ENCODE measurements at places on chromosomes 7 and 10.

DNA sequence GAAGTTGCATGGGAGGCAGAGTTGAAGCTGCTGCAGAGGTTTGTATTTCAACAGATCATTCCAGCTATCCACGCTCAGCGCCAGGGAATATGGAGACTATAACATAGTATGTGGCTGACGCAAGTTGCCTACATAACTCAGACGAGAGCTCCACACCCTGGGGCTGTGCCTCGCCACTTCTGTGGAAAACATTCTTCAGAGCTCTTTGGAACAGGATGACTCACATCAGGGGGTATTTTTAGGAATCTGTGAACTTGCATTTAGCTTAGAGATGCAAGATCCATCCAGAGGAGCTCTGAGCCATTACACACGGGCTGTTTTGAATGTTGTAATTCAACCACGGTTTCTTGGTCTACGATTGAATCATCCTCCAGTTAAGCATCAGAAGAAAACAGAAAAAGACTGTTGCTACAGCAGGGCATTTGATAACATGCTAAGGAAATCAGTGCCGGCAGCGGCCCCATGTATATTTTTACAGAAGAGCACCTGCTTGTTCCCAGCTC, 481.5 kb upstream of the AKR1E2 start:
- DNase-seq, result no peak

GRCh38 chr10:86786368-86786767, 29.9 kb downstream of the BMPR1A start:
- no peak for DNase-seq

GRCh38 chr7:16923019-16923418, 41.2 kb upstream of the AGR3 start:
- DNase-seq, result no peak

- no peak for DNase-seq
Measured at GRCh38 chr10:131792011-131792651, 108.7 kb upstream of the PPP2R2D start.

- no peak for DNase-seq
Measured at GRCh38 chr7:76063525-76063924, 15.6 kb downstream of the MDH2 start.

DNA sequence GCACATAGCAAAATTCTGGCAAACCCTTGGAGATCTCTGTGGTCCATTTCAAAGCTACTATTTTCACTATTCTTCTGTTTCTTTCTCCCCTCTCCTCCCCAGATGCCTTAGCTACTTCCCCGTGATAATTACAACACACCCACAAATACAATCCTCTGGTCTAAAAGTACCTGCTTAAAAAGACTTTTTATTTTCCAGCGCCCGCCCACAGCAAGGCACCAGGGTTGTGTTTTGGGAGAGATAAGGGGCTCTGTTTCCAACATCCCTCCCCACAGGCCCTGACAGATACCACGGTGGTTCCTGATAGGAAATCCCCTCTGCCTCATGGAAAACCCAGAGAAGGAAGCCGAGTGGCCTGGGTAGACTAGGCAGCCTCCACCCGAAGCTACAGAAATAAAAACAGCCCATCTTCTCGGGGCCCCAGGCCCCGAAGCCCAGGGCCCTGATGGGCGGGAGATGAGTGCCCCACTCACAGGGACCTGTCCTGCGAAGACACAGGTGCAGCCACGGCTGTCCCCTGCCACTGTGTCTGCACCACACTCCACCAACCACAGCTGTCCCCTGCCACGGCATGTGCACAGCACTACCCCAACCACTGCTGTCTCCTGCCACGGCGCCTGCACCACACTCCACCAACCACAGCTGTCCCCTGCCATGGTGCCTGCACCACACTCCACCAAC, 19.7 kb downstream of the CALML5 start:
- DNase-seq, result no peak

DNA sequence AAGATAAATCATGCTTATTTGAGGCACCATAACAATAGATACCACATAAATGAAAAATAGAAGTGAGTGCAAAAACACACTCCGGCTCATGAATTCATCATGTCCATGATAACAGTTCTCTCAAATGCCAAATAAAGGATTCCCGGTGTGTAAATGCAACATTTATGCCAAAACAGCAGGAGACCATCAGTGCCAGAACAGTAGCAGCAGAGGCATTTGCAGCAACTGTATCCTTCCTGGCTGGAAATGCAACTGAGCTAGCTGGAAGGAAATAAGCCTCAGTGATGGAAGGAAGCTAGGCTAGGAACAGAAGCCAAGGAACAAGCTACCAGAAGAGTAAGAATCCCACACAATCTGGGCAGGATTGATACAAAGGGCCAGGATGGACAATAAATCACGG, 79.9 kb upstream of the THSD7A start:
- no peak for DNase-seq

GRCh38 chr10:22366771-22367170, 21.5 kb downstream of the SPAG6 start:
- no peak for DNase-seq

GRCh38 chr10:103652599-103653281, 159.2 kb downstream of the NEURL1 start:
- no peak for DNase-seq

- DNase-seq, result no peak
Measured at GRCh38 chr7:122412883-122413282, 108.3 kb upstream of the FEZF1 start.

DNA sequence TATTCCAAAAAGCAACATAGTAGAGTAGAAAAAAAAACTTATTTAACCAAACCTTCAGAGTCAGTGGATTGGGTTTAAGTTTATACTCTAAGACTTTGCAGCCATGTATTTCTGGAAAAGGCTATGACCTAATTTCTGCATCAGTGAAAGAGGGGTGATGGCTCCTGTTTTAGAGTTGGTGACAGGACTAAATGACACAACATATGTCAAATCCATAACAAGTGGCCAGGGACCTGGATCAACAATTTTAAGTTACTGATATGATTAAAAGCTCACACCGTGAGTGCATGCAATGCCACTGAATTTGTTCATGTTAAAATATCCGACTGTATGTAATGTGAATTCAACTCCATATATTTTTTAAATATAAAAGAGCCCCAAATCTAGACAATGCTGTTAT, 390.6 kb downstream of the TNS3 start:
- DNase-seq, result no peak

DNA sequence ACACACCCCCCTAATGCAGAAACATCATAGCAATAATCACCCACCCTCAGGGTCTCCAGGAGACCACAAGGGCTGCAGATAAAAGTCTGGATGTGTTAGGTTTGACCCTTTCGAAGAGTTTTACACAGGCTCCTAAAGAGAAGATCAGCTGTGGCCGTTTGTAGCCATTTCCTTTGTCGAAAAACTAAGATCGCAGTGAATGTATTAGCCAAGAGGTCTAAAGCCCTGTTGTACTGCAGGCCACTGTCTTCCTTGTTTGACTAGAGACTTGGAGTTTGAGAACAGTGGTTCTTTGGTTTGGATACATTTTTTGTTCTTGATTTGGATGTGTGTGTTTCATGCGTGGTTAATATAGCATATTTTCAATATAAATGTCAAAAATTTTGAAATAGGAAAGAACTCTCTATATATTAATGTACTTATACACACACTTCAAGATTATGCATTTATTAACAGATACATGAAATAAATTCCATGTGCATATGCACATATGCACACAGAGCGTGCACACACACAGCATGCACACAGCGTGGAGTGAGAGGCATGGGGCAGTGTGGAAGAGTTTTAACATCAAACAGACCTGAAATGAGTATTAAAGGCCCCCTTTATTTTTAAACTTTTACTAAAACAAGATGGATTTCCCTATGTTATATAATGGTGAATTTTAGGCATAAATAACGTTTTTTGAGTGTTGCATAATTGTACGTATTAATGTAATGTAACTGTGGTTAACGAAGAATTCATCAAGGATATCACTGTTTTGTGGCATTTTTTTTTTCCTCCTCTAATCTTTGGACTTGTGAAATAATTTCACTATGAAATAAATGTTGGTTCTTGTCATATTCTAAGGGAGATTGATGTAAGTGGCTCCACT, 2.2 kb downstream of the IKZF1 start:
- DNase-seq, result no peak

- DNase-seq, result no peak
Measured at GRCh38 chr10:93458821-93459257, 23.3 kb downstream of the MYOF start.

GRCh38 chr10:13422800-13423199, 74.7 kb upstream of the SEPHS1 start:
- no peak for DNase-seq

DNA sequence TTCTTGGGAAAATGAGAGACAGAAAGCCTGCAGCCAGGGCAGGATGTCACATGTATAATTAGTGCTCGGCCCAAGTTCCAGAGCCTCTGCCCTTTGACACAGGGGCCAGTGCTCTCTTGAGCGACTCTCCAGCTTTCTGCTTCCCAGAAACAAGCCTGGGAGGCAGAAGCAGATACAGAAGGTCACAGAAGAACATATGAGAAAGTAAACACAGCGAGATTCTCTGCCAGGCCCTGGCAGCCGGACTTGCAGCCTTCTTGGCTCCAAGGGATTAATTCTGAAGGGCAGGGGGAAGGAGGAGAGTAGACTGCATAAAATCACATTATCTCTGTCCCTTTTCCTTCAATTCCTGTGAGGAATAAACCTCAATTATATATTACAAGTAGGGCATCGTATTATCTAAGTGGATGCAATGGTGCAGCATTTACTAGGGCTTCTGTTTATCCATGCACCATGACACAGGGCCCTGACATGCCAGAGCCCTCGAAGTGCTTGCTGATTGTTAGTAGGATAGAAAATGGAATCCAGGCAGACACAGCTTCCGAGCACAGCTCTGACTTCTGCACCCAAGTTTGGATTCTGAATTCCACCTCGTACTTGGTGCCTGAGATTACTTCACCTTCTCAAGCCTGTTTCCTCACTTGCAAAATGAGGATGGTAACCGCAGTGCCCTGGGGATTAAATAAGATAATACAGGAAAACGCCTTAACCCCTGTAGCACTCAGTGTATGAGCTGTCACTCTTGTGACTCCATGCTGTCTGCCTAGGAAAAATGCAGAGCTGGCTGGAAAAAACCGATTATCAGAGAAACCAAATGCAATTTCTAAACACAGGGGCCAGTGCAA, 536.5 kb downstream of the TNS3 start:
- DNase-seq, result no peak

DNA sequence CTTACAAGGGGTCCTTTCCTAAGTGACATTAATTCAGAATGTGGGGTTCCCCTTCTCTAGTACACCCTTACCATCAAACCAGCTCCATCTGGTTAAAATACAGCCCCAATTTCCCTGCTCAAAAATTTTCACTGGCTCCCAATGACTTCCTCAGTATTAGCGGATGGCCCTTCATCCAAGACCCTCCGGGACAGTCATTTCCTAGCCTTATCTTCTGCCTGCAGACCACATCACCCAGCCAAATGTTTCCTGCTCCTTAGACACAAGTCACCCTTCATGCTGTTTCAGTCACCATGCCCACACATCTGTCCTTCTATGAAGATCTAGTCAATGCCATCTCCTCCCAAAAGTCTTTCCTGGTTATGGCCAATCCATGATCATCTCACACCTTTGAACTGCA, 45.2 kb downstream of the PARD3 start:
- no peak for DNase-seq

DNA sequence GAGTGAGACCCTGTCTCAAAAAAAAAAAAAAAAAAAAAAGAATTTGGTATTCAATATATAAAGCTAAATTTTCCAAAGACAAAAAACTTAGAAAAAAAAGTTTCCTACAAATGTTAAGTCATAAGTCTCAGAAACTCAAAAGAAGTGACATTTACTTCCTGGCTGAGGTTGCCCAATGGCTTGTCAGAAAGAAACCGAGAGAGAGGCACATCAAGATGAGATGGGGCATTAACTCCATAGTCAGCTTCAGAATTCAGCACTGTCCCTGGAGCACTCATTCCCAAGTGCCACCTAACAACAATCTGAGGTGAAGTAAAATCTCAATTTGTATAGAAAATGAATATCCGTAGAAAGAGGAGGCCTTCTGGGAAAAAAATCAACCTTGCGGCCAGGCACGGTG, 6.8 kb upstream of the SPOCK2 start:
- DNase-seq, result no peak

- no peak for DNase-seq
Measured at GRCh38 chr10:123402656-123403055, 248.5 kb downstream of the BUB3 start.

DNA sequence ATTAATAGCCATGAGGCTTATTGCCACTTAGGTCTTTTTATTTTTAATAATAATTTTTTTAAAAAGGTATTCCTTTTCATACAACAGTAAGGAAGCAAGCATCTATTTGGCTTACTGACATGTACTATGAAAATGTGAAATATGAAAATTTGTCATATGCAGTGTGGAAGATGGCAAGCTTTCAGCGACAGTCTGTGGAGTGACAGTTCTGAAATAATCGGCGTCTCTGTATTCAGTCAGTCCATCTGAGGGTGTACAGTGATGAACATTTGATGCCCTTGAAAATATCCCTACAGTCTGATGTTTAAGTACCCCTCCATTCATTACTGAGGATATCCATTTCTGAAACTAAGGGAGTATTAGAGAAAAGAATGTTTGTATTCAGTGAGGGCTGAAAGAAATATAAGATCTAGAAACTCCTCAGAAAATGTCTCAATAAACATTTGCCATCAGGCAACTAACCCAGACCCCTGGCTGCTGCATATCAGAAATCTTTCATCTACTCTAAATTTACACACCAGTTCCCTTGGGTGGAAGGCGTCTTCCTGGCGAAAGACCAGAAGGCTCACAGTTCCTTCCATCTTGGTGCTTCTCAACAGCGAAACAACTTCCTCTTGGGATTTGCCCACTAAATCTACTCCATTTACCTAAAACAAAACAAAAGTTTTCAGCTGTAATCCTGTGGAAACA, 440.6 kb downstream of the PARD3 start:
- DNase-seq, result no peak

DNA sequence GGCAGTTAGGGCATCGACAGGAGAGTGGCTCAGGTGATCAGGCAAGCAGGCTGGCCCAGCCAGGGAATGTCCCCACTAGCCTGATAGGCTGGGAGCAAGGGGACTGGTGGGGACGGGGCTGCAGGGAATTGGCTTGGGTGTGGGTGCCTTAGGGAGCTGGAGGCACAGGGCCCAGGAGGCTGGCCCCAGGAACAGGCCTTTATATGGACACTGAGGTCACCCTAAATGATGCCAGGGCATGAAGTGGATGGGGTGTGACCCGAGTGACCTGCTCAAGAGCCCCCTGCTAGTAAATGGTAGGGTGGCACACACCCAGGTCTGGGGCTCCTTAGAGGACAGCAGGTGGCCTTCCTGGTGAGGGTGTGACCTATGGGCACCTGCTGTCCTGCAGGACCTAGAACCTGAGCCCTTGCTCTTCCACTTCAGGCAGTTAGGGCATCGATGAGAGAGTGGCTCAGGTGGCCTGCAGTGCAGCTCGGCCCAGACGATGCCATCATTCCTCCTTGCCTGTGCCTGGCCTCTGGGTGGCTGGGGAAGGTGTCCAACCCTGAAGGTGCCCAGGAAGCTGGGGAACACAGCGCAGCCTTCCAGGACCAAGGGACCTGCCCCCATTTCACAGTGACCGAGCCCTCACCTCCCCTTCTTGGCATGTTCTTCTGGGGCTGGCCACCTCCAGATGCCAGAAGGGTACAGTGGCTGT, 51.7 kb upstream of the LEP start:
- no peak for DNase-seq

GRCh38 chr7:115409682-115410433, 488.0 kb downstream of the MDFIC start:
- no peak for DNase-seq

Measured in CD8-positive, alpha-beta T cell (primary cell).